Stimulated activated CD4-positive, alpha-beta T cell treated with anti-CD3 and anti-CD28 coated beads, Interleukin-1b, Interleukin-23, amount 100 ng/mL, for 24 hours (primary cell): ENCODE measurements at places on chromosomes 6 and 20.

DNA sequence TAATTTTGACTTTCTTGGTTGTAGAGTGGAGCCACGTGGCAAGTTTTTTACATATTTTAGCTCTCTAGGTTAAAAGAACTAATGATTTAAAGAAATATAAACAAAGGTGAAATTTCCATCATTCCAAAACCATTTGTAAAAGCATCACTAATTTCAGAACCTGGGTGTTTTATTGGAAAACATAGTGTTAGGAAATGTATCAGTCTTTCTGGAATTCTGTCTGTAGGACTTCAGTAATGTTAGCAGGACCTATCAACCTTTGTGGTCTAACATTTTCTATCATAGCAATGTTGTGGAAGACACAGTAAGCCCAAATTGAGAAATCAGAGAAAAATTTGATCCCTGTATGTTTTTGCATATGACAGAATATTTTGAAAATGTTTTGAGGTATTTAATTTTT is 28.3 kb downstream of the L3MBTL3 start:
- DNase-seq, result no peak

DNA sequence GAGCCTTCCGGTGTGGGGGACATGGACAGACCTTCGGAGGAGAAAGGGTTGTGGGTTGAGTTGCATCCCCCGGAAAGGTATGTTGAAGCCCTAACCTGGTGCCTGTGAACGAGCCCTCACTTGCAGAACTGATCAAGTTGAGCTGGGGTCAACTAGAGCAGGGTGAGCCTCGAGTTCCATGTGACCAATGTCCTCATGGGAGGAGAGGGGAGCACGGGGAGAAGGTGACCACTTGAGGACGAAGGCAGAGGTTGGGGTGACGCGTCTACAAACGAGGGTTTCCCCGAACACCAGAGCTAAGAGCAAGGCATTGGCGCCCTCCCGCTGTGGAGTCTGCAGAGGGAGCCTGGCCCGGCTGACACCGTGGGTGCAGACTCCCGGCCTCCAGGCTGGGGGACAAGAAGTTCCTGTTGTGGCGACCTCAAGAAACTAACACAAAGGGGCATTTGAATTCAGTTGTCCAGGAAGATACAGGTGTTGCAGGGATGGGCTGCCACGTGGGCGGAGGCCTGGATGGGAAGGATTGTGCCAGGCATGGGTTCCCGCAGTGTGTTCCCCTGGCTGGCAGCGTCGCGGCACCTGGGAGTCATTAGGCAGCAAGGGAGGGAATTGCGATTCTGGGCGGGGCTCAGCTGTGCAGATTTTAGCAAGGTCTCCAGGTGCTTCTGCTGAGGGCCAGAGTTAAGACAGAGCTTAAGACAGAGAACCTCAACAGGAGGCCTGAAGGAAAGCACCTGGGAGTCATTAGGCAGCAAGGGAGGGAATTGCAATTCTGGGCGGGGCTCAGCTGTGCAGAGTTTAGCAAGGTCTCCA is 20.4 kb upstream of the UNC93A start:
- DNase-seq, result no peak

GRCh38 chr20:59006167-59006863 is 739 bp downstream of the CTSZ start:
- DNase-seq, result no peak

DNA sequence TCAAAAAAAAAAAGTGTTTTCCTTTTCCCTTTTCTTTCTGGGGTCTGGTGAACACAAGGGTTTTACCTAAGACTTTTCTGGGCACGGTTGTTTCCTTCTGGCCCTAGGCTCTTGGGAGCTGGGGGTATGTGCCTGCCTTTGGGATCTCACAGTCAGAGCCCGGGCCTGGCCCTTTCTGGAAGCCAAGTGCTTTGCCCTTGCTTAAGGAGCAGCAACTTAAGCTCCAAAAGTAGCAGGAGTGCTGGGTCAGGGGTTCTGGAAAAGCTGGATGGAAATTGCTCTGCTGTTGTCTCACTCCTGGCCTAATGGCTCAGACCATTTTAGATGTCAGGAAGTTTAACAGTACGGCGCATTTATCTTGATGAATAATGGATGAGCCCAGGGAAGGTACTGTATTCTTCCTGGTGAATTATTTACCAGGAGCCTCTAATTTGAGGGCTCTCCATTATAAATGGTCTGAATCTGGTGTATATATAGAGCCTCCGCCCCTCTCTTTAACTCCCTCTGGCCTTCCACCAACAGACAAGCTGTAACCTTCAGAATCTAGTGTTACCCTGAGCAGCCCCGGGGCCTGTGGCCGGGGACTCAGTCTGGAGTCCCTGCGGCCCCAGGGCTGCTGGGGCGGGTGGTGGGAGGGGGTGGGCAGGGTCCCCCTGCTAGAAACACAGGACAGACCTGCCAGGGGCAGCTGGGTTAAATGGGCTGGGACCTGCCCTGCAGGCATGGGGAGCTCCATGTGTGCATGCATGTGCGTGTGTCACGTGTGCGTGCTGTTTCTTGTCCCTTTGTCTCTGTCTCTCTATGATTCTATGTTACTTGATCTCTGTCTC is 37.5 kb downstream of the PTK7 start:
- no peak for DNase-seq

- no peak for DNase-seq
Measured at GRCh38 chr20:16063881-16064280, 509.4 kb downstream of the KIF16B start.

- DNase-seq, result no peak
Measured at GRCh38 chr20:52619101-52619500, 353.1 kb upstream of the TSHZ2 start.

GRCh38 chr20:22322513-22322912 is 261.9 kb downstream of the FOXA2 start:
- no peak for DNase-seq

- no peak for DNase-seq
Measured at GRCh38 chr20:4714818-4715217, 6.9 kb upstream of the PRND start.

- no peak for DNase-seq
Measured at GRCh38 chr6:160532315-160532714, 131.8 kb downstream of the LPA start.

DNA sequence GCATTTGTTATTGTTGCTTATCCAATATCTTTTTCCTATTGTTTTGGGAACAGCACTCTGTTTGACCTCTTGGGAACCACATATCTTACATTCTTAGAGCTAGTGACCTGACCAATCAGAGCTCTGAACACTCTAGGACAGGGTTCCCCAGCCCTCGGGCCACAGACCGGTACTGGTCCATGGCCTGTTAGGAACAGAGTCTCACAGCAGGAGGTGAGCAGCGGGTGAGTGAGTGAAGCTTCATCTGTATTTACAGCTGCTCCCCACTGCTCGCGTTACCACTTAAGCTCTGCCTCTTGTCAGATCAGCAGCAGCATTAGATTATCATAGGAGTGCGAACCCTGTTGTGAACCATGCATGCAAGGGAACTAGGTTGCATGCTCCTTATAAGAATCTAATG is 226.0 kb upstream of the TSHZ2 start:
- DNase-seq, result no peak

DNA sequence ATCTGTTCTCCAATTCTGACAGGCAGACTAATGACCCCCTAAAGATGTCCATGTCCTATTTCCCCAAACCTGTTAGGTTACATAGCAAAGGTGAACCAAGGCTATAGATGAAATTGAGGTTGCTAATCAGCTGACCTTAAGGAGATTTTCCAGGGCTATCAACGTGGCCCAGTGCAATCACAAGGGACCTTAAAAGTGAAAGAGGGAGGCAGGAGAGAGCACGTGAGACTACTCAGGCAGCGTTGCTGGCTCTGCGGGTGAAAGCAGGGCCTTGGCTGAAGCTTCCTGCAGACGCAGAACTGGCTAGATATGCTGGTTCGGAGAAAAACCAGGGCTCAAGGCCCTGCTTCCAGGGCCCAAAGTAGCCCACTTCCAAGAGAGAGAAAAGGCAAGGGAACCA is 78.7 kb downstream of the NCOA7 start:
- no peak for DNase-seq

- DNase-seq, result no peak
Measured at GRCh38 chr6:112443179-112444065, 96.3 kb downstream of the RFPL4B start.

DNA sequence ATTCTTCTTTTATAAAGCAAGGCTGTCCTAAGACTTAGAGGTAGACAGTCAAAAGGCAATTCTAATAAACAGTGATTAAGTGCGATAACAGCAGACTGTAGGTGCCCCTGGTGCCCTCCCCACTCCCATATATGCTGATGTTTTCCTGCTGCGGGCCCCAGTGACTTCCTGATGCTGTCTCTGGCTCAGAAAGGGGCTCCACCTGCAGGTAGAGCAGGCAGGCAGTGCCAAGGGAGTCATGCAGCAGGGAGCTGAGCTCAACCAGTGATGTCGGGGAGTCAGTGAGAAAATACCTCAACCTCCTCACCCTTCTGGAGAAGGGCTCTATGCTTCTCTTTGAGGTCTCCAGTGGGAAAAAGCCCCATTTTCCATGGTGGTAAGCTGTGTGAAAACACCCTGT is 126.7 kb upstream of the SSTR4 start:
- DNase-seq, result no peak

DNA sequence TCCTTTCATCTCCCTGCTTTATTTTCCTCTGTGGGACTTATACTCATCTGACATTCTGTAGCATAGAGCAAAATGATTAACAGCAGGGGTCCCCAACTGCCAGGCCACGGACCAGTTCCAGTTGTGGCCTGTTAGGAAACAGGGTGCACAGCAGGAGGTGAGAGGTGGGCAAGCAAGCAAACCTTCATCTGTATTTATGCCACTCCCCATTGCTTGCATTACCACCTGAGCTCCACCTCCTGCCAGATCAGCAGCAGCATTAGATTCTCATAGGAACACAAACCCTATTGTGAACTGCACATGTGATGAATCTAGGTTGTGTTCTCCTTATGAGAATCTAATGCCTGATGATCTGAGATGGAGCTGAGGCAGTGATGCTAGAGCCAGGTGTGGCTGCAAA is 130.5 kb upstream of the SLC24A3 start:
- no peak for DNase-seq

GRCh38 chr20:21512634-21513180 is 1.2 kb downstream of the NKX2-2 start:
- DNase-seq, result no peak

- no peak for DNase-seq
Measured at GRCh38 chr6:104566411-104566810, 293.3 kb downstream of the HACE1 start.
